ENCODE measurements at places on chromosomes 3 and 15.

- DNase-seq = no peak
These were observed 1044.1 kb upstream of the NR2F2 start for GRCh38 chr15:95286352-95286880.

DNA sequence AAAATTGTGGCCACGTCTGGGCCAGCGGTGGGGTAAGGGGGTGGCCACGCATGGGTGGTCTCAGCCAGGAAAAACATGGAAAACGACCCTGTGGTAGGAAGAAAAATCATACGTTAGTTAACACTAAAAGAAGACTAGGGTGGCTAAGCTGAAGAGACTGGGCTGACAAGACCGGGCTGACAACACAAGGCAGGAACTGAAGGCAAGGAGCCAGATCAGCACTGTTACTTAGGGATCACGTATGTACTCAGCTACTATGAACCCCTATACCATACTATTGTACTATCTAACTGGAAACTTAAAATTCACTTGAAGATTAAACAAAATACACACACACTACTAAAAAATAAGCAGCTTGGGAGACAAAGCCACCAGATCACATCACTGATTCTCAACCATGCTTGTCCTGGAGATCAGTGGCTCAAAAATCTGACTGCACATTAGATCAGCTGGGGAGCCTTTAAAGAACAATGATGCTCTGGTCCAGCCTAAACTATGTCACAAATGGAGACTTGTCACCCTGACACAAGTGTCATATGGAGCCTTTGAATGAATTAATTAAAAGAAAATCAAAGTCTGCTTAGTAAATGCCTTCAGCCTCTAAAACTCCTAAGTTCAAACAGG lies 442.2 kb downstream of the SHQ1 start:
- DNase-seq = no peak

- no peak for DNase-seq
These were observed 29.5 kb downstream of the CORO2B start for GRCh38 chr15:68608206-68608843.

DNA sequence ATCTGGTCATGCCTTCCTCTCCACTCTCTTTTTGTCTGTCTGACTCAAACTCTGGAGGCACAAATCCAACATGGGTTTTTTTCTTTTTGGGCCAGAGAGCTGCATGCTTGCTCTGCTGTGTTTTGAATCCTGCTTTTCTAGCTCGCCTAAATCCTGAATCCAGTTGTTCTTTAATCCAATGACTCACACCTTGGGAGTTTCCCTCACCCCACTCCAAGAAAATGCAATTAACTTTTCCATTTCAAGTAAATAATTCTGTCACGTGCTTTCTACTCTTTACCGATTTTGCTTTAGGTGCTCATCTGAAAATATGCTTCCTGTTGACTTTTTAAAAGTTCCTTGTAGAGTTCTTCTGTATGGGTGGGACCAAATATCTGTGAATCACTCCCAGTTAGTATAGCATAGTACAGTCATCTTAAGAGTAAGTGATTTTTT lies 47.6 kb downstream of the SLMAP start:
- no peak for DNase-seq

DNA sequence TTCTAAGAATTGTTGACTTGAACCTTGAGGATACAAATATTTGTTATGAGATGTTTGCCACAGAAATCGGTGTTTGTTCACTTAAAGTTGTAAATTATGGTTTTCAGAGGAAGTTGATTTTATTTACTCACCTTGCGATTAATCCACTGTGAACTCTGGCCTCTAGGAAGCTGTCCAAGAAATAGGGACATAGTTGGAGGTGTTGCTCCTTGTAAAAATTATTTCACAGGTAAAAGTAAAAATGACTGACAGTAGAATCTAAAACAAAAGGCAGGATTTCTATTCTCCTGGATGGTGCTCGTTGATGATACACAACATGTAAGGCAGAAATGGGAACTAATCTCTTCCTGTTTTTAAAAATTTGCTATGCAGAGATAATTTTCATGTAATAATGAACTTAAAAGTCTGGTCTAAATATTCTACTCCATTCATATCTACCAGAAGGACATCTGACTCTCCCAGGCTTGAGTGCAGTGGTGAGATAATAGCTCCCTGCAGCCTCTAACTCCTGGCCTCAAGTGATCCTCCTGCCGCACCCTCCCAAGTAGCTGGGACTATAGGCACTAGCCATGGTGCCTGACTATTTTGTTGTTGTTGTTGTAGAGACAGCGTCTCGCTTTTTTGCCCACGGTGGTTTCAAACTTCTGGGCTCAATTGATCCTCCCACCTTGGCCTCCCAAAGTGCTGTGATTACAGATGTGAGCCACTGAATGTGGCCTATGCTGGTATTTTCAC lies 17.1 kb upstream of the LZTFL1 start:
- no peak for DNase-seq

DNA sequence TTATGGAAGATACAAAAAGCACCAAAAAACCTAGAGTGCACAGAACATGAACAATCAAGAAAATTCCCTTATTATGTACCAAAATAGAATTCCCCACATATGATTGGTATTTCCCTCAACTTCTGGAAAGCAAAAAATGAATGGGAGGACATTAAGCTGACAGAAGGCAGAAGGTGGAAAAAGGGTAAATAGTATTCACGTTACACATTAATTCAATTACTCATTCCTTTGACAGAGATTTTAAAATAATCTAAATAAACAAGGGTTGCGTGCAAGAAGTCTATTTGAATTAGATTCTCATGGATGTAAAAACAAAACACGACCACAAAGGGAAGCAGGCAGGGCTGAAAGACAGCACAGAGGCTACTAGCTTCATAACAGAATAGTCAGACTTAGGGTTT lies 260.5 kb upstream of the ZPLD1 start:
- DNase-seq = no peak

GRCh38 chr3:62795978-62796657 lies 79.1 kb downstream of the CADPS start:
- DNase-seq = no peak

DNA sequence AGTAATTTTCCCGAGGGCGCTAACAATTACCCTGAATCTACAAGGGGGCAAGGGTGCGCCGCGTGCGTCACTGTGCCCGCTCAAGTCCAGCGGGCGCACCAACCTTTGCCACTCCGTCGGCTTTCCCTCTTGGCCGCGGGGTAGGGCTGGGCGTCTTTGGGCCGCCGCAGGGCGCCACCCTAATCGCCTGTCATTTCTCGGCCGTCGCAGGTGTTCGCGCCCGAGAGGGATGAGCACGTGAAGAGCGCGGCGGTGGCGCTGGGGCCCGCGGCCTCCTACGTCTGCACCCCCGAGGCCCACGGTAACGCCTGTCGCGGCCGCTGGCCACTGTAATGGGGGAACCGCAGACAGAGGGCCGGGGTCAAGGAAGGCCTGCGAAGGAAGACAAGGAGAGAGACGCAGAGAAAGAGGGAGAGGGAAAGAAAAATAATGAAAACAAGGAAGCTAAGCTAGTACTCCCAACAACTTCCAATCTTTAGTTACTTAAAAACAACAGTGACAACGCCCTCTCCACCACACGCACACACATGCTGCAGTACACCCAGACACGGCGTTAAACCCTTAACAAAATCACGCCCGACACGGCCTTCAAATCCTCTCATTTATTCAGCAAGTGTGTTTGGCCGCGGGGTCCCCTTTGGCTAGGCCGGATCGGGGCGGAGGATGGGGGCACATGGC lies 3.8 kb downstream of the SKOR1 start:
- no peak for DNase-seq

- no peak for DNase-seq
These were observed 68.8 kb downstream of the ZNF385D start for GRCh38 chr3:21682206-21682605.

GRCh38 chr15:101179341-101180153 lies 72.3 kb downstream of the CHSY1 start:
- DNase-seq = no peak

DNA sequence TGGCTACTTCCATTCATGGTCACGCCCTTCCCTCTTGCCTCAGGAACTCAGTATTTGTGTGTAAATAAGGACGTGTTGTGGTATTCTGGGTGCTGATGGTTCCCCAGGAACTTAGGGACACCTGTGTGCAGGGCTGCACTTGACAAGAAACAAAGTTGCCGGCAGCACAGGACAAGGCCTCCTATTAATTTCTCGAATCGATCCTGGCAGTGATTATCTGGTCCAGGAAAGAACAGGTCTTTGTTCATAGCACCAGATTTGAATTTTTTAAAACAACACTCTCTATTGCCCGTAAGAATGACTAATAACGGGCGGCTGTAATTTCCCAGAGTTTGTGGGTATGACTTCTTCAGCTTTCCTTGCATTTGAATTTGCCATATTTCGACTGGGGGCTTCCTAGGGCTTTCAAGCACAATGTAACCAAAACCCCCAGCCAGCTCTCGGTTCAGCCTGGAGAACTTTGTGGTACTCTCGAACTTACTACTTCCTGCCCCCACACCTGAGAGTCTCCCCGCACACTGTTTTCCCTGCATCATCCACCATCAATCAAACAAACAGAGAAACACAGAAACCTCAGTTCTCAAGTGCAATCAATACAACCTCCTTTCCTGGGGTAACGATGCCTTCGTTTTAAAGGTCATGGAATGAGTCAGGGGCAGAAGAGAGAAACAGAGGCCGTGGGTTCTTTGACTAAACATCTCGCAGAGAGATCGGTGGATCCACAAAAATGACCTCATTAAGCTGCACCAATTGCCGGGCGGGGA lies 241.7 kb upstream of the ICE2 start:
- DNase-seq = peak; percentile 19

GRCh38 chr15:48630245-48630644 lies 15.3 kb downstream of the FBN1 start:
- DNase-seq = no peak

GRCh38 chr3:87798567-87798947 lies 260.2 kb downstream of the CGGBP1 start:
- no peak for DNase-seq

DNA sequence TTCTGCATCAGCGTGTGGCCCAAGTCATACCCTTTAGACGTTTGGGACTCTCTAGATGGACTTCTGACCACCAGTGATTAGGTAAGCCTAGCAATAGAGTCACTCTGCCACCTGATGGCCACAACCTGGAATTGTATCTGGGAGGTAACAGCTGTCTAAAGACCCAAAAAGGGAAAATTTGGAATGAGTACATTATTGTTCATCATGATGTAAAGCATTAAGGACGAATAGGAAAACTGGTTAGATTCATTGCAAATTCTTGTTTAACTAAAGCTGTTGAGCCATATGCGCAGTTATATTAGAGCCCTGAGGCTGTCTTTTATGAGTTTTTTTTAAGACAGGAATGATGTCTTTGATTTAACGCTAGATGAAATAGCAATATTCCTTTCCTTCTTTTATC lies 63.6 kb downstream of the FAM81A start:
- DNase-seq = no peak

Measured in CD4-positive, alpha-beta T cell (primary cell).